ENCODE measurements at places on chromosomes 12 and 14.

DNA sequence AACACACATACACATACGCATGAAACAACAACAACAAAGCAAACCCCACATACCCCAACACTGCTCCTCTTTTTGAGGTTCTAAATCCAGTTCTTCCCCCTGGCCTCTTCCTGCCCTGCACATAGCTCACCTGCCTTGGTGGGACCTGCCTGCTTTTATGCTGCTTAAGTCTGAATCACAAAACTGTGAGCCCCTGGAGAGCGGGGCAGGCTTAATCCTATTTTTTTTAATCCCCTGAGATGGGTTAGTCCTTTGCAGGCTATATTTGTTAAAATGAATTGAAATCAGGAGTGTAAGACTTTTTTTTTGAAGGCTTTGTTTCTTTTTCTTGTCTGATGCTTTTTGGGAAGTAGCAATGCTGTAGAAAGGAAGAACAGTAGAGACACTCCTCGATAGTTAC lies 84.6 kb upstream of the MAX start:
- no peak for DNase-seq

GRCh38 chr12:10339053-10339840 lies 31.6 kb downstream of the KLRD1 start:
- DNase-seq: peak; percentile 40

- DNase-seq: no peak
Measured at GRCh38 chr12:126346087-126346486, 1280.9 kb downstream of the AACS start.

GRCh38 chr12:122726080-122726558 lies 4.5 kb downstream of the HCAR1 start:
- DNase-seq: no peak

DNA sequence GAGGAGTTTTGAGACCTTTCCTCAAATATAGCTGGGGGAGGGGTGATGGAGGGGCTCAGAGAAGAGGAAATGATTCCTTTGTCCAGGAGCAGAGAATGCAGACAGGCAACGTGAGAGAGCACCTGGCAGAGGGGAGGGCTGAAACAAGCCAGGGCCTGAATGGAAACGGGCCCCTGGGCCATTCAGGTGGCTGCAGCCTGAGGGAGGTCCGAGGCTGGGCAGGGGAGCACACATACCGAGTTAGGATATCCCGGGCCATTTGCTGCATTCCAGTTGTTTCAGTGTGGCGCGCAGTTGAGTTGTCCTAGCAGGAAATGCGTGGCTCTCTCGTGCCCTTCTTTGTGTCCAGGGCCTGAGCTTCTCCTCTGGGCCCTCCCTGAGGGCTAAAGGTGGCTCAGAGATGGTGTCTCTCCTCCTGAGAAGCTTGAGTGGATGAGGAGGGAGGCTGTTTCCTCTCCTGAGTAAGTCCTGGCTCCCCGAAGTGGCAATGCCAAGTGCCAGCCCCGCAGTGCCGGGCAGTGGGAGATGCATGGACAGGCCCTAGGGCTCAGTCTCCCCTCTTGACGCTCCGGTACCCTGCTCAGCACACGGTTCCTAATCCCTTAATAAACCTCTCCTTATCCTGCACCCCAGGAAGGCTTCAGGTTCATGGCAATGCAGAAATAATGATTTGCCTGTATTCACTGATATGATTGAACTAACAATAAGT lies 85.5 kb upstream of the VRK1 start:
- DNase-seq: no peak

- DNase-seq: peak; percentile 45
Measured at GRCh38 chr14:50941151-50941550, 3.1 kb downstream of the PYGL start.

Measured in AG10803 (cell line).